ENCODE measurements at places on chromosomes 16 and 17. TPM values are rescaled to one million over a fixed set of nuclear protein-coding genes. Genes with fewer than 3 reads are reported as not detected.

The ST6GALNAC2 gene
- total RNA-seq = not detected

The TM4SF5 gene
- not detected for total RNA-seq

The NOXO1 gene
- not detected for total RNA-seq

The C16orf86 gene
- total RNA-seq = 0.99 TPM

The KRT36 gene
- total RNA-seq = not detected

Measured in endothelial cell of coronary artery (primary cell).